ENCODE measurements at places on chromosomes 2 and 18.

- no peak for DNase-seq
Measured at GRCh38 chr2:176079285-176079830, 4.4 kb downstream of the EVX2 start.

GRCh38 chr2:227415538-227416424 lies 28.0 kb upstream of the SCYGR1 start:
- peak; percentile 81 for DNase-seq

- no peak for DNase-seq
Measured at GRCh38 chr2:240350006-240350355, 85.5 kb upstream of the GPC1 start.

DNA sequence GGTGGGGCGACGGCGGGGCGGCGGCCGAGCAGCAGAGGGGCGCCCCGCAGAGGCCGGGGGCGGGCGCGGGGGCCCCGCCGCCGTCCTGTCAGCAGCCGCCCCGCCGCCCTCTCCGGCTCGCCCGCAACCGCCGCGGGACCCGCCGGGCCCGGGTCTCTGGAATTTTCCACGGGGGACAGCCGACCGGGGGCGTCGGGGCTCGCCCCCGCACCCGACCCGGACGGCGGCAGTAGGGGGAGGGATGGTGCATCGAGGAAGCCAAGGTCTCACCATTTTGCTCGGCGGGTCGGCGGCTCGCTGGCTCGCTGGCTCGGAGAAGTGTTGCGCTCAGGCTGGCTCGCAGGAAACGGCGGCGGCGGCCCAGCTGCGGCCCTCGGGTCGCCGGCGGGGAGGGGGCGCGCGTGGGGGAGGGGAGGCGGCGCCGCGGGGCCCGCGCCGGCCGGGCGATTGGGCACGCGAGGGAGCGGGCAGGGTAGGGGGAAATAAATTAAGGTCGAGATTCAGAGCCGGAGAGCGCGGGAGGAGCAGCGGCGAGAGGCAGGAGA lies 405 bp downstream of the PPP3R1 start:
- DNase-seq = no peak

DNA sequence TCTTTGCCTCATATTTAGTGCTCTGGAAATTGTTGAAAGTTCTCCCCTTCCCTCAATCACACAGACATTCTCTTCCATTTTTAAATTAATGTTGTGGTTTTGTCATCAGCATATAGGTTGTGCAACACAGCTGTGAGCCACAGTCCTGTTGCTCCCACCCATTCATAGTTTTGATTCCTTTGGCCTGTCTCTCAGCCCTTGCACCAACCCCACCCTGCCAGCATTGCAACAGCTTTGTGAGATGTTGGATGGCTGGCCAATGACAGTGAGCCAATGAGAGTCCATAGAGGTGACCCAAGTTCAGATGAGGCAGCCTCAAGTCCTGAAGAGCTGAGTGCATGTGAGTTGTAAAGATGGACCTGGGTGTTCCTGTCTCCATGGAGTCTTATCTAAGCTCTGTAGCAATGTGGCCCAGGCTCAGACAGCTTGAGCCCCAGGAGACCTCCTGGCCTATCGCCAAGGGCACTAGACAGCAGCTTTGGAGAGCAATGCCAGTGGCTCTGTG lies 775.5 kb downstream of the RNF144A start:
- DNase-seq = no peak

DNA sequence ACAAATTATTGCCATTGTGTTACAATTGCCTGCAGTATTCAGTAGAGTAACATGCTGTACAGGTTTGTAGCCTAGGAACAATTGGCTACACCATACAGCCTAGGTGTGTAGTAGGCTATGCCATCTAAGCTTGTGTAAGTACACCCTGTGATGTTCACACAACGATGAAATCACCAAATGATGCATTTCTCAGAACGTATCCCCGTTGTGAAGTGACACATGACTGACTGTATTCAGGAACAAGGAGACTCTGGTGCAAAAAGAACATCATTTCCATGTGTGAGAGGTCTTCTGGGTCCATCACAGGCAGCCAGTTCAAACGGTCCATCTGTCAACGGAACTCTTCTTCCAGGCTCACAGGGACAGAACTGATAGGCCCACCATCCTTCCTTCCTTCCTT lies 263.7 kb downstream of the ANAPC1 start:
- no peak for DNase-seq

GRCh38 chr2:20444993-20445910 lies 1.6 kb upstream of the RHOB start:
- no peak for DNase-seq

DNA sequence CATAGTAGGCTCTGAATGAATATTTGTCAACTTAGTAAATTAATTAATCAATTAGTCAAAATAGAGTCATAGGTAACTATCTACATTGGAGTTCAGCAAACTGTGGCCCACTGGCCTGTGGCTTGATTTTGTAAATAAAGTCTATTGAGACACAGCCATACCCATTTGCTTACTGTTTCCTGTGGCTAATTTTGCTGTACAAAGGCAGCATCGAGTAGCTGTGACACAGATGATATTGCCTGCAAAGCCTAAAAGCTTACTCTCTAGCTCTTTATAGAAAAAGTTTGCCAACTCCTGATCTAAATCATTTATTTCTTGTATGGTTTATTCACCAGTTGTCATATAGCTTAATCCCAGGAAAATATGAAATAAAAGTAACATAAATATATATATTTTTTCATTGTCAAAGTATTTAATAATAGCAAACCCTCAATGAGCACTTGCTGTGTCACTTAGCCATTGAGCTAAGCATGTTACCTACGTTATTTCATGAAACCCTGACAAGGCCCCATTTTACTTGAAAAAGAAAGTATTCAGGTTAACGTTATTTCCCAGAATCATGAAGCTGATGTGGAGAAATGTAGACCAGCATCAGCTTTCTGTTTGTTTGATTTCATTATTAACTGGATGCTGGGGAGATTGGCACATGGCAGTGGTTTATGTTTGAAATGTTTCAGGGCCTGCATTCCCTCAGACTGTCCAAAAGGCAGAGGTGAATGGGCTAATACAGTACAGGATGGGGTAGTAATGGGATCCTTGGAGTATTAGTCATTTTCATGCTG lies 69.6 kb downstream of the ICOS start:
- DNase-seq = no peak

DNA sequence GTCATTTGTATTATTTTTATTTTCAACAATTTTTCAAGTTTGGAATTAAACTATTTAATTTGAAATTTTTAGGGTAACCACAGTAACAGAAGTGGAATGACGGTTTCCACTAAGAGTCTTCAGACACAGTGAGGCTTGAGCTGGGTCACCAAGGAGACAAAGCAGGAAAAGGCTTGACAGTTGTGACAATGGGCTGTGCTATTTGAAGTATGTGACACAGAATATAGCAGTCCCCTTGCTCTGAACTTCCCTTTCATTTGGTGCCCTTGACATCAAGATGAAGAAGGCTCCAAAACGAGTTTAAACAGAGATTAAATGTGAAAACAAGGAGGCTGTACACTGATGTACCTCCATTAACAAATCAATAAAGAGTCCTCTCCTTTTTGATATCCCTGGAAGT lies 265.4 kb upstream of the DLGAP1 start:
- no peak for DNase-seq

- DNase-seq = no peak
Measured at GRCh38 chr2:120398996-120399888, 53.3 kb downstream of the INHBB start.

DNA sequence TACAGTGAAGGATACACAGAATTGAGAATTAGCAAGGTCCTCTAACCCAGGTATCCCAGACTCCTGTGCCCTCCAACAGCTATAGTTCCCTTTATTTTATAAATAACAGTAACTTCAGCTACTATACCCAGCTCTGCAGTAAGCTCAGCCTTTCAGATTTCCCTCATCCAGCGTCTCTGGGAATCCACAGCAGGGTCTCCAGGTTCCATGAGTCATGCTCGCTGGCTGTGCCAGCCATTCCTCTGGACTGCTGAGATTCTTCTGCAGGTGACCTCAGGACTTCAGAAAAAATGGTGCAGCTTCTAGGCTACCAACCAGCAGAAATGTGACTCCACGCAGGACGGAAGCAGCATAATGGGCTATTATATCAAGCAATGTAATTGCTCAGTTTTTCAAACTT lies 419.3 kb downstream of the ZNF516 start:
- no peak for DNase-seq

DNA sequence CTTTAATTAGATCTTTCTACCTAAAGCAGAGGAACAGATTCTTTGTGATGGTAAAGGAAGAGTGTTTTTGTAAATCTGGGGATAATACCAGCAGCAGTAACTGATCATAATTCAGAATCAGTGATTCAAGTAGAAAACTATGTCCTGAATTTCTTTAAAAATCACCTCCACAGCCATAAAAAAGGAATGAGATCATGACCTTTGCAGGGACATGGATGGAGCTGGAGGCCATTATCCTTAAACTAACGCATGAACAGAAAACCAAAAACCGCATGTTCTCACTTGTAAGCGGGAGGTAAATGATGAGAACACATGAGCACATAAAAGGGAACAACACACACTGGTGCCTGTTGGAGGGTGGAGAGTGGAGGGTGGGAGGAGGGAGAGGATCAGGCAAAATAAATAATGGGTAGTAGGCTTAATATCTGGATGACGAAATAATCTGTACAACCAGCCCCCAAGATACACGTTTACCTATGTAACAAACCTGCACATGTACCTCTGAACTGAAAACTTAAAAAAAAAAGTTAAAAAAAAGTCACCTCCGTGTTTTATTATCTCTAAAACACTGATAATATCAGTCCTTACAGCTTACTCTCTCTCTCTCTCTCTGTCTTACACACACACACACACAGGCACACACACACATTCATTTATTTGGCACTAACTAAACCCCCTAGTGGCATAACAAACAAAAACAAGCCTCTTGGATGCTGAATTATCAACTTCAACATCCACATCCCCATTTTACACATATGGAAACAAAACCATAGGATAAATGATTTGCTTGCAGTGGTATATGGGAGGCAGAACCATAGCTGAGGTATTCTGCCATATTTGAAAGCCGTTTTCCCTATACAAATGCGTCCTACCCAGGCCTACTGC lies 1.4 kb downstream of the TM4SF20 start:
- DNase-seq = peak; percentile 22

Measured in HCEC 1CT (cell line).